ENCODE measurements at places on chromosomes 2 and 18.

DNA sequence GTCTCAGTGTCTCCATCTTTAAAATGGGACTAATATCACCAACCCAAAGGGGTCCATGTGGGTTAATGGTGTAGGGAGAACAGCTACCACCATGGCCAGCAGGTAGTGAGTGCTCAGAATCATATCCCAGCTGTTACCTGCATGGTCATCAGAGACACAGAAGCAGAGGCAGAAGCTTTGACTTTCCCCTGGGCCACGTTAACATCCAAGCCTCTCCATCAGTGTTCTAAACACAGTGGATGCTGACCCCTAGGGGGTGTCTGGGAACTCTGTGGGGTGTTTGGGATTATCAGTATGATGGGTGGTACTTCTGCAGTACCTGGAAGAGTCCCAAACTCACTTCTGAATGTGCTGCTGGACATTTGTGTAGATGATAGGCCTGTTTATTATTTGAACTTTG, 93.6 kb downstream of the GYPC start:
- no peak for DNase-seq

- no peak for DNase-seq
Observed at GRCh38 chr18:46622451-46622850, 34.6 kb downstream of the LOXHD1 start.

DNA sequence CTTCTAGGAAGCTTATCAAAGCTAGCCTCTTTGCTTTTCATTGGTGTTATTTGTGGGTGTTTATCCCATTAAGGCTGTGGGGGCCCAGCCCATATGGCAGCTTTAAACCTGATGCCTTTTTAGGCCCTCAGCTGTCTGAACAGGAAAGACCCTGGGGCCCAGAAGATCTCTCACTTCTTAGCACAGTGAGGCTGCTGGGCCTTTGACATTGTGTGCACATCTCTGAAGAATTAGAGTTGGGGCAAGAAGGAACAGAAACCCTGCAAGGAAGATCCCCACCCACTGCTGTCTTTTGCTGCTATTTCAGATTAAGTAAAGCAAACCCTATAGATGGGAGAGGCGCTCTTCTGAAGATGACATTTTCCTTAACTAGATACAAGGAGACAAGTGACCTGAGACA, 250.0 kb downstream of the SMAD2 start:
- DNase-seq = no peak

GRCh38 chr2:3039188-3040065, 338.2 kb downstream of the EIPR1 start:
- no peak for DNase-seq

DNA sequence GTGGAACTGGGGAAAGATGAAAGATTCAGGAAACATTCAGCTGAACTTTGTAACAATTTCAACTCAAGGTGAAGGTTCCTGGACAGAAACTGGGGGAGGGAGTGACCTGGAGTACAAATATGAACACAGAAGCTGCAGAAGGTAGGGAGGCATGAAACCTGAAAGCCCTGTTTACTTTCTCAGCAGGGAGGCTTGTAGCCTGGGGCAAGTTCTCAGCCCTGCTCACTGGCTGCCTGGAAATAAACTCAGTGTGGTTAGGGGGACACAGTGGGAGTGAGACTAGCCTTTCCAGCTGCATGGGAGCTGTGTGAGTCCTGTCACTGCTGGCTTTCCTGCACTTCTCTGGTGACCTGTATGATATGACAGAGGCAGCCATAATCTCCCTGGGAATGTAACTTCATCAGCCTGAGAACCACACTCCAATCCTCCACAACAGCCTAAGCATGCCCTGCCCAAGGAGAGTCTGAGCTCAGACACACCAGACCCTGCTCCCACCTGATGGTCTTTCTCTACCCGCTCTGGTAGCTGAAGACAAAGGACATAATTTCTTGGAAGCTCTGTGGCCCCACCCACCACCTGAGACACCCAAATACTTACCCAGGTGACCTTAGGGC, 77.0 kb downstream of the ZSWIM2 start:
- no peak for DNase-seq

DNA sequence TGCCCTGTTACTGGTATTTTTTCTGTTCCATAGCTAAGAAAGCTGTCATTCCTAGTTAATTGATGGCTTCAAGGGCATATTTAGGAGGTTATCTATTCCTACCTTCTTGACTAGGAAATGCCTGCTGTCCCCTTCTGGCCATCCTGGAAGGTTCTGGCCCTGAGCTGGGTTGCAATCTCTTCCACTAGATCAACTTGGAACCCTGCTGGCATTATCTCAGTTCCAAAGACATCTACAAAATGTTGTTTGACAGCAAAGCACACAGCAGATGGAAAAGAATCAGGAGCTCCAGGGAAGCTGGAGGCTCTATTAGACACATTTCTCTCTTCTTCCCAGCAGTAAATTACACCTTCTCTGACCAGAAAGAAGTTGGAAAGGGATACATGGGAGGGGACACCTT, 192.1 kb downstream of the ARHGAP28 start:
- DNase-seq = no peak

- DNase-seq = no peak
Observed at GRCh38 chr18:60247103-60247502, 125.5 kb downstream of the MC4R start.

DNA sequence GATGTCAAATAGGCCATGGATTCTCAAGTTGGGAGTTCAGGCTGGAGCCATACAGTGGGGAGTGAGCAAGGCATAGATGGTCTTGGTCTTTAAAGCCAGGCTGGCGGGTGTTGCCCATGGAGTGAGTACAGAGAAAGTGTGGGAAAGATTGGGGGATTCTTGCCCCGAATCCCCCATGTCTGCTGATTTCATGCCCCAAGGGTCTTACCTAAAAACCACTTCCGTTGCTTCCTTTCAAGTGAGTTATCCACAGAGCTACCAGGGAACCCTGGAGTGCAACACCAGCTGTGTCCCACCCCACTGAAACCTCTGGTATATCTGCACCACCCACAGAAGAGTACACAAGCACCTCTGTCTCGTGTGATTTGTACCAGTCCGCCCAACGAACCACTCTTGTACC, 31.4 kb downstream of the FHOD3 start:
- no peak for DNase-seq

DNA sequence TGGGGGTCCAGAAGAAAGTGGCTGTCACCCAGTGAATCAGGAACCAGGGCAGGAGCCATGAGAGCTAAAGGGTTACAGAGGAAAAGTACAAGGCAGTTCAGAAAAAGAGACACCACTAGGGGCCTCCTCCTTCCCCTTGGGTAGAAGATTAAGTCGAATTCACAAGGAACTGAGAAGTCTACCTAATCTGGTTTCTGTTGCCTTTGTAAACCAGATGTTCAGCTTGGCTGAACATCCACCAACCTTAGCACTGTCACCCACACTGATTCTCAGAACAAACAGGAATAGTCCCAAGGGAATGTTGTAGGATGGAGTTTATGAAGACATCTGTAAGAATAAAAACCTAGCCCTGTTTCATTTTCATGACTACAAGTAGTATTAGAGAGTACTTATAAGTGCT, 90.4 kb upstream of the NOSTRIN start:
- no peak for DNase-seq

GRCh38 chr2:3042601-3043585, 334.7 kb downstream of the EIPR1 start:
- DNase-seq = no peak

DNA sequence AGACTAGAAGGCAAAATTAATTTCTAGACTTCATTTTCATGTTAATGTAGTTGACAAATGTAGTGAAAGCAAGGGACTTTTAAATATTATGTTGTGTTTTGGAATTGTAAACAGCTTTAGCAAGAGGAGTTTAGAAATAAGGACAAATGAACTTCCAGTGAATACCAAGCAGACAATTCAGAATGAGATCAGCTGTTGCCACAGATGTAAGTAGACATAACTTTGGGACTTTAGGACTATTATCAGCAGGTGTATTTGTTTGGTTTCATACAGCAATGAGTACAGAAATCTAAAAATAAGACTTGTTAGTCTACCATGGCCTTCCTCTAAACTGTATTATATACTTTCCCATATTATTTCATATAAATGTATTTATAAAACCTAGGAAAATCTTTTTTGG, 34.2 kb upstream of the CCNT2 start:
- DNase-seq = no peak

DNA sequence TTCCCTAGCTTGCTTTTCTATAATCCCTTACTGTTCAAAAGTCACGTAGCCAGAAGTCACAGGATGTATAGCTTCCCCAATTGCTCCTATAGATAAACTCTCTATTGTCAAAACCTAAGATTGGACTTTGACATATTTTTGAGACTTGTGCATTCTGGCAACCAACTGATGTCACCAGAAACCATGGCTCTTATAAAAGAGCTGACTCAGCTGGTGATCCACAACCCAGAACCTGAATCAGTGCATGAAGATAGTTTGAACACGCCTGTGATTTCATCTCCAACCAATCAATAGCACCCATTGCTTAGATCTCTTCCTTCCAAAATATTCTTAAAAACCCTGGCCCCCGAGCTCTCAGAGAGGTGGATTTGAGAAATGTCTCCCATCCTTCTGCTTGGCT, 639.9 kb upstream of the PIK3C3 start:
- DNase-seq = no peak

GRCh38 chr2:136305517-136306192, 187.7 kb upstream of the CXCR4 start:
- DNase-seq = no peak

DNA sequence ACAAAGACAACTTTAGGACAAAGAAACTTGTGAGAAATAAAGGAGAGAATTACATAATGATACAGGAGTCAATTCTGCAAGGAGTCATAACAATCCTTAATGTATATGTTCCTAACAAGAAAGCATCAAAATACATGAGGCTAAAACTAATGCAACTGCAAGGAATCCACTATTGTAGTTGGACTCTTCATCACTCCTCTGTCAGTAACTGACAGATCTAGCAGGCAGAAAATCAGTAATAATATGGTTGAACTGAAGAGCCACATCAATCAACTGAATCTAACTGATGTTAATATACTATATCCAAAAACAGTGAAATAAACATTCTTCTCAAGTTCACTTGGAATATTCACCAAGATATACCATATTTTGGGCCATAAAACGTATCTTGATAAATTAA, 1806.4 kb upstream of the CELF4 start:
- DNase-seq = no peak

DNA sequence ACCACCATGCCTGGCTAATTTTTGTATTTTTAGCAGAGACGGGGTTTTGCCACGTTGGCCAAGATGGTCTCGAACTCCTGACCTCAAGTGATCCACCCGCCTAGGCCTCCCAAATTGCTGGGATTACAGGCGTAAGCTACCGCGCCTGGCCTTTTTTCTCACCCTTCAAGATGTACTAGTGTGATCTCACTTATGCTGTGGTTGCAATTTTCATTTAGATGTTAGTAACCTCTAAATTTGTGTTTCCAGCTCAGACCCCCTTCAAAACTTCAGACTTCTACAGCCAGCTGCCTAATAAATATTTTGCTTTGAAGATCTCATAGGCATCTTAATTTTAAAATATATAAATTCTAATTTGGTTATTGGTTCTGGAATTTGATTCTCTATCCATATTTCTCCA, 8.0 kb downstream of the SLC38A11 start:
- DNase-seq = no peak

DNA sequence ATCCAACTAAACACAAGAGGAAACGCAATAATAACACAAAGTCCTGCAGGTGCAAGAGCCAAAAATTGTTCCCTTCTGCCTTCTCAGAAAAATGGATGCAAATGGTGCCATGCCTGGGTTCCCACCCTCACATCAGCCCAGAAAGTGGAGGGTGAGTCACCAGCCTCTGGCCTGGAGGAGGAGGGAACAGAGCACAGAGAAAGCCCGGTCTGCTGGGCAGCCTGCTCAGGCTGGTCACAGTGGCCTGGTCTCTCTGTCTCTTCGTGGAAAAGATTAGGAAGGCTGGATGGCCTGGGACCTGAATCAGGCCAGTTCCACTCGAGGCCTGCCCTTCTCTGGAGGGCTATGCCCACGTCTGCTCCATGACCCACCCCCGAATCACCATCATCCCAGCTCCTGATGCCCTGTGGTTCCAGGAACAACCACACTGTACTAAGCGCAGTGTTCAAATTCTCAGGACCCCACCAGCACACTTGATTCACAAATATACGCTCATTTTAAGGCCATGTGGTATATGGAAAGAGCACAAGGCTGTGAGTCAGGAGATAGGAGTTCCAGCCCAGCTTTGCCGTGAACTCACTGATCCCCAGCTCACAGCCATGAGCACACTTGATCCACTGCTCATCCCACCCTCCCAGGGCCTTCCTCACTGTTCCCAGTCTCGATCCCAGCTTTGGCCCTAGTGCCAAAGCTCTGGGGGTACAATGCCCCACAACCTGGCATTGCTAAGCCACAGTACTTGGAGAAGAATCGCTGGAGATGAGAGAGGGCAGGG, 82.1 kb downstream of the ZBTB7C start:
- DNase-seq = no peak

GRCh38 chr2:27735263-27735904, 36.1 kb upstream of the MRPL33 start:
- no peak for DNase-seq

DNA sequence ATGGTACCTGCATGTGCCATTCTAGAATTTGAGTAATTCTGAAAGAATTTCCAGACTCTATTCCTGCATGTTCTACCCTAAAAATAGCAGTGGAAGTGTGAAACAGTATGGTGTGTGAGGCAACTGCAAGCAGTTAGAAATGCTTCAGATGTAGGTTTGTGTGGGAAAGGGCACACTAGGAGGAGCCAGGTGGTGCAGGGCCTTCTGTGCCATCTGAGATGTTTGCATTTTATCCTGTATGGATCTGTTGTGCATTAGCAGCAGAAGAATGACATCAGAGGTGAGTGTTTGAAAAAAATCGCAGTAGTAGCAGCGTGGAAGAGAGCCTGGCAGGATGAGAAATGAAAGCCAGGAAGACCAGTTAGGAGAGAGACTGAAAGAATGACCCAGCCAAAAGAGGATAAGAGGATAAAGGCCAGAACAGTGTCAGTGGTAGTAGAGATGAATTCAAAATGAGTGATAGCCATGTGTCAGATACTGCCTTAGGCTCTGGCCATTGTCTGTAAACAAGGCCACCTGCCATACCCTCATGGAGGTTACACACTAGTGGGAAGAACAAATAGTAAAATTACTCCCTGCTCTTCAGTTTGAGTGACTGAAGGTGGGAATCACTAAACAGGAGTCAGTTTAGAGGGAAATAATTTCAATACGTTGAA, 142.2 kb downstream of the PKP4 start:
- no peak for DNase-seq

DNA sequence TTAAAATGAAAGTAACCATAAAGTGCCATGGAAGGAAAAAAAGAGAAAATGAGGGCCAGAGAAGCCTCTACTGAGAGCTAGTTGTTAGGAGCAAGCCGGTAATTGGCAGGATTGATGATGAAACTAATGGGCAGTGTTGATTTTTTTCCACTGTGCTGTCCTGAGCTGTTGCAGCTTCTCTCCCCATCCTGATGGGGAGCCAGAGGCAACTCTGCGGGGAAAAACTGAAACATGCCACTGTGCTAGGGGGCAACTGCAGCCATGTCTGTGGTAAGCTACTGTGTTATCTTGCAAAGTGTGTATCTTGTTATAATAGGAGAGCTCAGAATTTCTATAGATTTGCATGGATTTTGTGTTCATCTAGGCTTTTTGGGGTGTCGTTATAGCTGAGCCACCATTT, 487.9 kb downstream of the STK39 start:
- no peak for DNase-seq

GRCh38 chr2:108621687-108622681, 87.7 kb downstream of the LIMS1 start:
- DNase-seq = no peak
